Transverse colon (tissue), 4 donors: ENCODE measurements at places on chromosomes 7 and 10.
A peak's percentile ranks its signal among the peaks of the same experiment; 100 is the strongest.

DNA sequence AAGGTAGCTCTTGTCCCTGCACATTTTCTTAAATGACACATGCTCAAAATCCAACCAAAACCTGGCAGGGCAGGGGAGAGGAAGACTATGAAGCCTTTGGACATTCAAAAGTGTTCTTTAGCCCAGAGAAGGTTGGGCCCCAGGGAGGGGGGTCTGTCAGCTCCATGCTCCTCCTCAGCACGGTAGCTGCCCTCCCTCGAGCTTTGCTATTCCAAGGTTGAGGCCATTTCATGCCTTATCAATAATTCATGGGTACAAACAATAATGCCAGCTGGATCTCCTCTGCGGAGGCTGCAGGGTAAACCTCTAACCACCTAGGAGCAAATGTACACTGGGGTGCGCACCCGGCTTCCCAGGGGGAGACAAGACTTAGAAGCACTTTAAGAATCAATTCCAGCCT lies 61.5 kb downstream of the SLIT1 start:
- DNase-seq = no peak

DNA sequence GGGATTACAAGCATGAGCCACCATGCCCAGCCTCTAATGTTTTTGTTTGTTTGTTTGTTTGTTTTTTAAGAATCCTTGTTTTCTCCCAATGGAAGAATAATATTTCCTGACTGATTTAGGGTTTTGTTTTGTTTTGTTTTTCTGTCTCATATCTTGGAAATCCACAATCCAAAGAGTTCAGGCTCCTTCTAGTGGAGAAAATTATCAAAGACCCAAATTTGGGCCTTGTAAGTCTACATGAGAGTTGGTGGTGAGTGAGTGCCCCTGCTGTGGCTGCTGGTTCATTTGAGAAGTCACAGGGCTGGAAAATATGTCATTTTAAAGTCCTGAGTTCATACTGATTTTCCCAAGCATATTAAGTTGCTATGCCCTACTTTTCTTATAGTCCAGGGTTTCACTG lies 33.5 kb upstream of the KLHL7 start:
- no peak for DNase-seq

GRCh38 chr10:132906836-132907235 lies 35.5 kb downstream of the CFAP46 start:
- DNase-seq = no peak

DNA sequence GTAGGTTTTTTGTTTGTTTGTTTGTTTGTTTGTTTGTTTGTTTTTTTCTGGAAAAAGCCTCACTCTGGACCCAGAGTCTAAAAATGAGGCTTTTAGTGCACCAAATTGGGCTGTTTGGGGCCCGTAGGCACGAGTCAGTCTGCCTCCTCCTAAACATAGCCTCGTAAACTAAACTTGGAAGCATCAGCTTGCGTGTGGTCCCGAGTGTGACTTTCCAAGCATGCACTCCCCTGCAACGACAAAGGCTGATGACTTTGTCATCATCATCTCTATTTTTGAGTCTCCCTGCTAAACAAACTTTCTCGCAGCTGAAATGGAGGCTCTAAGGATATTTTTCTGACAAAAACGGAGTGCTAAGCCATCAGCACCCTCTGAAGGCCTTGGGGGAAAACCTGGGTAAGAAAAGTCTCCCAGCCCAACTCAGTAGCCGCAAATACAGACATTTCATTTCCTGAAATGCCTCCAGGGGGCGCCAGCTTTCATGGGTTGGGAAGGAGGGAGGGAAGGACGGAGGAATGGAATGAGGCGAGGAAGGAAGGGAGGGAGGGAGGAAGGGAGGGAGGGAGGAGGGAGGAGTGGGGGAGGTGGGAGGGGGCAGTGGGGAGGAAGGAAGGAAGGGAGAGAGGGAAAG lies 245.9 kb downstream of the KCNMA1 start:
- DNase-seq = peak; percentile 83

DNA sequence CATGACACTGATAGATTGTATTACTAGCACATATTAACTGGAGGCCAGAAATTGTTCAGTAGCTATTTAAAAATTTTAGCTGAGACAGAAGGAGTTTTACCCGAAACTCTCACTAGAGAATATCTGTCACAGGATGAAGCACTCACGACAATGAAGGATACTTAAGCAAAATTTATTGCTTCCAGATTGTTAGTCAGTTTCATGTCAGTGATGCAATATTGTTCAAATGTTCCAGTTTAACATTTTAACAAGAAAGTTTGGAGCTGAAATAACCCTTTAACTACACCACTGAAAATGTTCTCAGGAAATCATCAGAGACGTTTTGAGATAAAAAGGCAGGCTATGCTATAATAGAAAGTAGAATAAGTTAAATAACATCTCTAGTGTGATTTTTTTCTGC lies 15.0 kb upstream of the CADPS2 start:
- no peak for DNase-seq

DNA sequence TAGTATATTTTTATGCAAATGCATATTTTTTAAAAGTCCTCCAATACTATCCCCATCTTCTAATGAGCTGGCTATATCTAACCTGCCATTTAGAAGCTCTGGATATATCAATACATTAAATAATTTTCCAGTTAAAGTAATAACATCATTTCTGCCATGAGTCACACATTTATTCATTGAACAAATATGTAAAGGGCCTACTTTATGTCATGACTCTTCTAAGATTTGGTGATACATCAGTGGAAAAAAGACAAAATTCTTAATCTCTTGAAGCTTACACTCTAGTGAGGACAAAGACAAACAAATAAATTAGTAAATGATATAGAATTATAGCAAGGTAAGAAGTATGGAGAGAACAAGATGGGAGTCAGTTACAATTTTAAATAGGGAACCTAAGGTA lies 716.8 kb upstream of the LRRTM3 start:
- DNase-seq = no peak

- no peak for DNase-seq
Measured at GRCh38 chr10:38047666-38048065, 37.2 kb downstream of the ZNF33A start.

- DNase-seq = no peak
Measured at GRCh38 chr7:88449410-88449809, 142.7 kb upstream of the STEAP4 start.

DNA sequence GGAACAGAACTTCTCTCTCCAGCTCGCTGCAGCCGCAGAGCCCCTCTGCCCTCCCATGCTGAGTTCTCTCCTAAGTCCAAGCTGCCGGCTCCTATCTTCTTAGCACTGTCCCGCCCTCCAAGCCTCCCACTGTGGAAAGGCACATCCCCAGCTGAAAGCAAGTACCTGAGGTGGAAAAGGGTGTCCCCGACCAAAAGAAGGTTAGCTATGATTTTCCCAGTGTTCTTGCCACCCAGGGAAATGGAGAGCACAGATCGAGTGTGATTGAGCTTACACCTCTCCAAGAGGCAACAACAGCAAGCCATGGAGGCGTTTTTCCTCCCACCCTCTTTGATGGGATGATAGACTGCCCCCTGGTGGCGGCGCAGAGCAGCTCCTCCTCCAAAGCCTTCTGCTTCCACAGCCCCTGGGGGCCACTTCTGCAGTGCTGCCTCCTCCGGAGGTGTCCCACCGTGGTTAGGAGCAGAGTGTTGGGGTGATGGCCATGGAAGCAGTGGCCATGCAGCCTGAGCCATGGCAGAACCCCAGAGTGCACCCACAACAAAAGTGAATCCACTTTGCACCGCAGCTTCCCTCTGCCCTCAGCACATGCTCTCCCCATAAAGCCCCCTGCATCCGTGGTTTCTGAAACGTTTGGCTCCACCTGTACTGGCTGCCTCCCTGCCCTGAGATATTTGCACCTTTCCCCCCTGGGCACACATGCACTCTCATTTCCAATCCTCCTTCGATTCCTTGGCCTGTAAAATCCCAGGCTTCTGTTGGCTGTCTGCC lies 143.1 kb upstream of the STK17A start:
- peak; percentile 25 for DNase-seq

DNA sequence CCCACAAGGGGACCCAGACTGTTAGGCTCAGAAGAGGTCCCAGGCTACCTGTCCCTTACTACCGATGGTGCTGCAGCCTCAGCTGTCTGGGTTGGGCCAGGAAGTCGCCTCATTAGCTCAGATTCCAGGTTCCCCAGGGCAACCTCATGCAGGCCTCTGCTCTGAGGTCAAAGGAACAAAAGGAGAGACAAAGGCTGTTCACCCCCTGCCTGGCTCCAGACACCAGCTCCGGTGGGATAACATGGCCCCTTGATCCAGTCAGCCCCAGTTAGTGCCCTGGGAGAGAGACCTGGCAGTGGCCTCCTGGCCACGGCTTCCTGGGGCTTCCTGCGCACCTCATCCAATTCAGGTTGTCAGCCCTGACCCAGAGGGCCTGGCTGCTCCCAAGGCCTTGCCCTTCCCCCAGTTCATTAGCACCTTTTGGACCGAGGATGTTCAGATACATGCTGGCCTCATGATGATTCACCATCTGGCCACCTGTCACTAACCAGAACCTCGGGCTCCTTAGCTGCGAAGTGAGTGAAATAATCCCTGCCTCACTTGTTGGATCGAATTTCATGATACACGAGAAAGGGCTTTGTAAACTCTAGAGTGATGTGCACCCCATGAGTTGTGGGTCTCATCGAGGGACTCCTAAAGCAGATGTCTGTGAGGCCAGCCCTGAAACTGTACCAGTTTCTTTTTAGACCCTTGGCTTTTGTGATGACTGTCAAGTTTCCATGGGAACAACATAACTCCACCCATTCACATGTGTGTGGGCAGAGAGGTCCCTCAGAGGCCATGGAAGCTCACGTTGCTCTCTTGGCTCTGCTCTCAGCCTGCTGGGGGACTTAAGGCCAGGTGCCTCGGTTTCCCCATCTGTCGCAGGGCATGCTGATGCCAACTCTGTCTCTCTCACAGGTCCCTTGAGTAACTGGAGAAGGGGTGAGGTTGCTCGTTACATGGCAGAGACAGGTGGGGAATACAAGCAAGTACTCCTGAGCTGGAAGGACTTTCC lies 79.5 kb upstream of the PCBD1 start:
- DNase-seq = no peak

- DNase-seq = no peak
Measured at GRCh38 chr10:91050371-91051034, 129.6 kb upstream of the ANKRD1 start.

DNA sequence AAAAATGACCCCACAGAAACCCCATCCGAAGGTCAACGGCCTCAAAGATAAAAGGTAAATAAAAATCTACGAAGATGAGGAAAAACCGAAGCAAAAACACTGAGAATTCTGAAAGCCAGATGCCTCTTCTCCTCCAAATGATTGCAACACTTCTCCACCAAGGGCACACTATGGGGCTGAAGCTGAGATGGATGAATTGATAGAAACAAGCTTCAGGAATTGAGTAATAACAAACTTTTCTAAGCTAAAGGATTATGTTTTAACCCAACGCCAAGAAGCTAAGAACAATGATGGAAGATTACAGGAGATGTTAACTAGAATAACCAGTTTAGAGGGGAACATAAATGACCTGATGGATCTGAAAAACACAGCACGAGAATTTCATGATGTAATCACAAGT lies 127.8 kb downstream of the MACC1 start:
- no peak for DNase-seq

DNA sequence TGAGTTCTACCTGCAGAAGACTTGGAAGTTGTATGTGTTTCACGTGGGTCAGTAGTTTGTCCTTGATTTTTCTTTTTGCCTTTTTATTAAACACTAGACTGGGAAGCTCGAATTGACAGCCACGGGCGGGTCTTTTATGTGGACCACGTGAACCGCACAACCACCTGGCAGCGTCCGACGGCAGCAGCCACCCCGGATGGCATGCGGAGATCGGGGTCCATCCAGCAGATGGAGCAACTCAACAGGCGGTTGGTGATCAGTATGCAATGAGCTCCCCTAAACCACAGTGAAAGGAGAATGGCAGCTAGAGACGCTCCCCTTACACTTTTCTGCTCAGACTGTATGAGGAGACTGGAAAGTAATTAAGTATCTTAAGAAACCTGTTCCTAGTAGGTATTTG lies 126.7 kb upstream of the STK17A start:
- DNase-seq = no peak

DNA sequence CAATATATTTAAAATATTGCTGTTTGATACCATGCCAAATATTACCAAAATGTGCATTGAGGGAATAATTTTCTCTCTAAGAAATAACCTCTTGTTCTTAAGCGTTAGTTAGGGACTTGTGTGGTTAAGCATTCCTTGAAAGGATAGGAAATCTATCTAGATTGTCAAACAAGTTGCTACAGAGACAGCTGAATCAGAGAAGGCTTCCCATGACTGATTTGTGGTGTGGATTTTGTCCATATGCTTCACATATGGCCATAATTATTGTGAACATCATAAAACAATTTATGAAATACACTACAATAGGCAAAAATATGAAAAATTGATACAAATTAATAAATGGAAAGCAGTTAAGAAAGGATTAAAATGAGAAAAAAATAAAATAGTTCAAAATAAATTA lies 96.3 kb downstream of the GNAT3 start:
- no peak for DNase-seq

GRCh38 chr10:120806081-120806480 lies 45.1 kb upstream of the WDR11 start:
- no peak for DNase-seq
